ENCODE measurements at places on chromosomes 4 and X.

- peak; percentile 6 for DNase-seq
These were observed 320.6 kb upstream of the PPARGC1A start for GRCh38 chr4:24210332-24210902.

GRCh38 chr4:149645790-149646189 is 169.9 kb downstream of the IQCM start:
- DNase-seq = no peak

DNA sequence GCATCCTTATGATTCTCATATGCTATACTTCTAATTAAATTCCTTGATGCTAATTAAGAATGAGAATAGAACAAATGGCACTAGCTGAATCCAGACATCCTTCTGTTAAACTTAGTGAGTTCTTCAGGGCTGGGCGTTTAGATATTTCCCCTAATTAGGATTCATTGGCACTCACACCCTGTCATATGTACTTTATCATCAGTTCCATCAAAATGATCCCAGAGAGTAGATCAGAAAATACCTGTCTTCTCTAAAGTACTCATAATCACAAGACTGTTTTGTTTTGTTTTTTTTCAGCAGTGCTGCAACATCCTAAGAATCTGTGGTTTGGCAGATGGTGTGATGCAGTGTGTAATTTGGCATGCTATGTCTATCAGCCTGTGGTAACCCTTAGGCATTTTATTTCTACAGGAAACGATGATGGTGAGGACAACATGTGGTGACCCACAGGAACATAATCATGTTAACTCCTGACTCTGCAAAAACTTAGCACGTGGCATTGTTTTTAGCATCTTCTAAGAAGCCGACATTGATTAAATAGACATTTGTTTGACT is 2528.4 kb downstream of the ARAP2 start:
- no peak for DNase-seq

DNA sequence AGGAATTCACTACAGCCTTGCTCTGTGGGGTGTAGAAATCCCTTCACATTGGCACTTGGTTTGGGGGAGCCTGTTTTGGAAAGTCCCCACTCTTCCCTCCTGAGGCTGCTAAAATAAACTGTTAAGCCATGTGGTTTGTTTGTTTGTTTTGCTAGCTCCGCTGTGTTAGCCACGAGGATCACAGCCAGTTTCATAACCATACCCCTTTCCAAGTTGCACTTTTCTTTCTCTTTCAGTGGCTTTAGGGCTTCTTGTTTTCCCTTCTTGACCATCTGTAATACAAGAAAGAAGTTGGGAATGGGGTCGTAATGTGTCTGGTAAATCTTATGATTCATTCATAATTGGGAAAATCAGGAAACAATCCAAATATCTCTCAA is 24.8 kb upstream of the UXT start:
- DNase-seq = no peak

DNA sequence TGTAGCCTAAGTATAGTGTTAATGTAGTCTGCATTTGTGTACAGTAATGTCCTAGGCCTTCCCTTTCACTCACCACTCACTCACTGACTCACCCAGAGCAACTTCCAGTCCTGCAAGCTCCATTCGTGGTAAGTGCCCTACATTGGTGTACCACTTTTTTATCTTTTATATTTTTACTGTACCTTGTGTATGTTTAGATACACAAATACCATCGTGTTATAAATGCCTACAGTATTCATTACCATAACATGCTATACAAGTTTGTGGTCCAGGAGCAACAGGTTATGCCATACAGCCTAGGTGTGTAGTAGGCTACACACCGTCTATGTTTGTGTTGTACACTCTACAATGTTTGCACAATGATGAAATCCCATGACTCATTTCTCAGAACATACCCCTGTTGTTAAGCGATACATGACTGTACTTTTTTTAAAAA is 15.4 kb downstream of the TSPAN5 start:
- DNase-seq = no peak

GRCh38 chr4:115287426-115287825 is 174.0 kb upstream of the NDST4 start:
- DNase-seq = no peak

- no peak for DNase-seq
These were observed 3.2 kb downstream of the CTSO start for GRCh38 chr4:155950461-155950860.

- no peak for DNase-seq
These were observed 117.3 kb downstream of the SYNPO2 start for GRCh38 chr4:119005928-119006460.

- DNase-seq = no peak
These were observed 287.0 kb upstream of the MAGEB18 start for GRCh38 chrX:25851141-25851540.

- no peak for DNase-seq
These were observed 48.4 kb downstream of the IDS start for GRCh38 chrX:149456476-149457245.

DNA sequence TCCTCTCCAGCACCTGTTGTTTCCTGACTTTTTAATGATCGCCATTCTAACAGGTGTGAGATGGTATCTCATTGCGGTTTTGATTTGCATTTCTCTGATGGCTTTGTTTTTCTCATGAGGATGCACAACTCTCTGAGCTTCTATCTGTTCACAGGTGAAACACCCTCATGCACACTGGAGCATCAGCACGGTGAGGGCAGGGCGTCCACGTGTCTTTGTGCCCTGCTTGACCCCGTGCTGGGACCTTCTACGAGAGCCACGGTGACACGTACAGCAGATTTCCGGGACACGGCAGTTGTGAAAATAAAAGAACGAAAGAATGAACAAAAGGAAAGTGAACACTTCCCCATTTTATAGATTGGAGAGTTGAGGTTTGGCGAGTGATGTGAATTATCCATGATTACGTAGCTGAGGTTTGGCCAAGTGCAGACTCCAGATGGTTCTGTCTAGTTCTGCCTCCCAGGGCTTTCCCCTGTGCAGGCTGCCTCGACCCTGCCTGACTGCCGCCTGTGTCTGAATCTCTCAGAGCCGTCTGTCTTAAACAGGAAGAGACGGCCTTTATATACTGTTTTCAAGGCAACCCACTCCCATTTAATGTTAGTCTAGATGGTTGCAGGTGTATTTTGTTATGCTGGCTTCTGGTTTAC is 67.8 kb upstream of the SORBS2 start:
- no peak for DNase-seq

DNA sequence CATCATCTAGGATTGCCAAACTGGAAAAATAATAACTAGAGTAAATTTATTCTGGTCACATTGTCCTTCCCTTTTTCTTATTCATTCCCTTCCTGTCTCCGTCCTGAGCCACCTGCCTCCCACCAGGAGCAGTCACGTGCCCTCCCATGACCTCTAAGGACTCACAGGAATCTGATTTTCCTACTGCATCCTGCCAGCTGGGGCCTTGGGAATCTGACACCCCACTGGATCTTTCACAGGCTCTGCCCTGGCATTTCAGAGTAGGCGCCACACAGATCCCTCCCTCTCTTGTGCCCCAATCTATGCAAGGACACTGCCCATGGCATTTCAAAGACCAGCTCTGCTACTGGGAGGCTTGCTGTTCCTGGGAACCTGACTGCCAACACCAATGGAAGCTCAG is 520.5 kb downstream of the PPARGC1A start:
- no peak for DNase-seq

DNA sequence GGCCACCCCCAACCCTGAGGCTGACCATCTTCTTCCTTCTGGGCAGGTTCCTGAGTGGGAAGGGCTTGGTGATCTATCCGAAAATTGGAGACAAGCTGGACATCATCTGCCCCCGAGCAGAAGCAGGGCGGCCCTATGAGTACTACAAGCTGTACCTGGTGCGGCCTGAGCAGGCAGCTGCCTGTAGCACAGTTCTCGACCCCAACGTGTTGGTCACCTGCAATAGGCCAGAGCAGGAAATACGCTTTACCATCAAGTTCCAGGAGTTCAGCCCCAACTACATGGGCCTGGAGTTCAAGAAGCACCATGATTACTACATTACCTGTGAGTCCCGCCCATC is 9.7 kb downstream of the EFNB1 start:
- no peak for DNase-seq

DNA sequence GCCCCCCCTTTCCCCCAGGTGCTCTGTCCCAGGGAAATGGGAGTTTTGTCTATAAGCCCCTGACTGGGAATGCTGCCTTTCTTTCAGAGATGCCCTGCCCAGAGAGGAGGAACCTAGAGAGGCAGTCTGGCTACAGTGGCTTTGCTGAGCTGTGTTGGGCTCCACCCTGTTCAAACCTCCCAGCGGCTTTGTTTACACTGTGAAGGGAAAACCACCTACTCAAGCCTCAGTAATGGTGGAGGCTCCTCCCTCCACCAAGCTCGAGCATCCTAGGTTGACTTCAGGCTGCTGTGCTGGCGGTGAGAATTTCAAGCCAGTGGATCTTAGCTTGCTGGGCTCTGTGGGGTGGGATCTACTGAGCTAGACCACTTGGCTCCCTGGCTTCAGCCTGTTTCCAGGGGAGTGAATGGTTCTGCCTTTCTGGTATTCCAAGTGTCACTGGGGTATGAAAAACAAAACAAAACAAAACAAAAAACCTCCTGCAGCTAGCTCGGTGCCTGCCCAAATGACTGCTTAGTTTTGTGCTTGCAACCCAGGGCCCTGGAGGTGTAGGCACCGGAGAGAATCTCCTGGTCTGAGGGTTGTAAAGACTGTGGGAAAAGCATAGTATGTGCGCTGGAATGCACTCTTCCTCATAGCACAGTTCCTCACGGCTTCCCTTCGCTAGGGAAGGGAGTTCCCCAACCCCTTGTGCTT is 41.7 kb downstream of the ITM2A start:
- no peak for DNase-seq

- DNase-seq = no peak
These were observed 3.0 kb downstream of the IL21 start for GRCh38 chr4:122617597-122618593.

GRCh38 chrX:22057667-22058066 is 25.5 kb downstream of the PHEX start:
- no peak for DNase-seq

DNA sequence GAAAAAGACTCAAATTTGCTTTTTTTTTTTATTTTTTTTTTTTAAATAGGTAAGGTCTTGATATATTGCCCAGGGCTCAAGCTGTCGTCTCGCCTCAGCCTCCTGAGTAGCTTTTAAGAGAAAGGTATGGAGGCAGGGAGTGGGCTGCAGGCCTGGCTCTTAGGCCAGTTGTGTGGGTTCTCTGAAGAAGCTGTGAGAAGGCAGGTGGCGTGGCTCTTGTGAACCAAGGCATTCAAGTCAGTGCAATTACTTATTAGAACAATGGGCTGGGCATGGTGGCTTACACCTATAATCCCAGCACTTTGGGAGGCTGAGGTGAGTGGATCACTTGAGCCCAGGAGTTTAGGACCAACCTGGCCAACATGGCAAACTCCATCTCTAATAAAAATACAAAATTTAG is 244.0 kb upstream of the SFRP2 start:
- no peak for DNase-seq

- no peak for DNase-seq
These were observed 33.0 kb downstream of the GRIA3 start for GRCh38 chrX:123217077-123217476.

DNA sequence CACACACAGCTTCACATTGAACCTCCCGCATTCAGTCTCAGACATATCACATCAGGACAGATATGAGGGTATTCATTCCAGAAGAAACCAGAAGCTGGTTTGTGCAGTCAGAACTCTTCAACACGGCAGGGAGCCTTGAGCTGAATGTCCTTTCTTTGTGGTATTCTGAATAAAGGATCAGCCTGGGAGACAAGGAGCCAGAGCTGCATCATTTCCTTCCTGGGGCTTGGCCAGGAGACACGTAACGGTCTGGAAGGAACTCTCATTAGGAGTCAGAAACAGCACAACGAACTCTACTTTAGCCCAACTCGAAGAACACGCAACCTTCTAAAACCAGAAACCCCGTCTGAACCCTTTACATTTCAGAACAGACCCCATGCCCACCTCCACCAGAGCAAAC is 46.4 kb downstream of the KDR start:
- DNase-seq = peak; percentile 30

GRCh38 chr4:106039796-106040195 is 144.5 kb downstream of the NPNT start:
- no peak for DNase-seq

GRCh38 chr4:20288846-20289512 is 37.3 kb downstream of the SLIT2 start:
- peak; percentile 12 for DNase-seq

DNA sequence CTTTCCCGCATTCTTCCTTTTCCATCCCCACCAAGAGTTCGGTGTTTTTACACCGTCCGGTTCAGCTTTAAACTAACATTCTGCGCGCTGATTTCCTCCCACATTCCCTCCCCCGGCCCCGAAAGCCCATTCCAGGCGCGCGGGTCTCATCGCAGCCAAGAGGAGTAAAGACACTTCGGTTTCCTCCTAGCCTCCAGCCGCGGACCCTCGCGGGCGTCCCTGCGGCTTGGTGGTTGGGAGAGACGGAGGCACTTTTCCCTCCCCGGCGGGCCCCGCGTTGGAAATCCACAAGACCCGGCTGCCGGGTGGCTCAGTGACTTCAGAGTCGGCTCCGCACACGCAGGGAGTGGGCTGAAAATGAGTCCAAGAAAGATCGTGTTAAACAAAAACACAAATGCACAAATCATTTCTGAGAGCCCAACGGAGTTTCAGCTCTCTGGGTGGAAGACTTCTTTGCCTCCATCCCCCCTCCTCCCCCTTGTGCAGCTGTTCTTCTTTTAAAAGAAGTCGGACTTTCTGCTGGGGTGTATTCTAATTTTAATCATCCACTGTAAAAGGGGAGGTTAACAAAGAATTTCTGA is 2.0 kb upstream of the ARX start:
- no peak for DNase-seq

DNA sequence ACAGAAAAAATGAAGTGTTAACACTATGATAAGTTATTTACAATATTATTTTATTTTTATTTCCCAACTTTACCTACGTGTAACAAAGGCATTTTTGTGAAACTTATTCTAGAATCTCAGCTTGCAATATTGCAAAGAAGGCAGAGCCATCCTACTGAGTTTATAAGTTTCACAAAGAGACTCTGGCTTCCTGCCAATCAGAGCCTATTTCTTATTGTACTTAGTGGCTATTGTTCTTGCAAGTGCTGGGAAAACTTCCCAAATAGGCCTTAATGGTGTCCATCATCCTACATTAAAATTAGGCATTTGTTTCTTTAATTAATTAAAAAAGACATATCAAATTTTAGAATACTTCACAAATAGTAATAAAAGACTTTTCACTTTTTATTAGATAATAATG is 233.2 kb downstream of the EPHA5 start:
- DNase-seq = no peak

GRCh38 chrX:5242091-5242790 is 986.4 kb downstream of the NLGN4X start:
- DNase-seq = no peak

DNA sequence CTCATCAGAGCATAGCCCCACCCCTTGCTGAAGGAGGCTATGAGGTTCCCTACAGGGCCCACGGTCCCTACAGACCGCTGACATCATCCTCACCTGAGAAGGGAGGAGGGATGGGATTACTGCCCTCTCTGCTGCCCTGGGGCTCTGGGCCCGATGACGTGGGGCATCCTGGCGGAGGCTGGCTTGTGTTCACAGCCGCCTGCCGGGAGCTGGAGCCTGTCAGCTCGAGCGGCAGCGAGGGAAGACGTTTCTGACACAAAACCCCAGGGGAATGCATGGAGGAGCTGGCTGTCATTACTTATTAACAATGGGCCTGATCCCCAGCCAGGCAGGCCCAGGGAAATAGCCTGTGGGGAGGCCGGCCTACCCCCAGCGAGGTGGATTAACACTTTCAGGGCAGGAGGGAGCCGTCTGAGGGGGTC is 106.6 kb upstream of the ATP6AP2 start:
- DNase-seq = no peak

- no peak for DNase-seq
These were observed 2.7 kb downstream of the ACE2 start for GRCh38 chrX:15598026-15598425.

Data from hepatic stellate cell (primary cell).